Ovary (tissue), 10 donors: ENCODE measurements at places on chromosomes 2 and 18.

- DNase-seq = no peak
These were observed 4.8 kb downstream of the DHRS9 start for GRCh38 chr2:169073963-169074751.

GRCh38 chr2:16290311-16291020 is 350.1 kb downstream of the MYCN start:
- DNase-seq = no peak

DNA sequence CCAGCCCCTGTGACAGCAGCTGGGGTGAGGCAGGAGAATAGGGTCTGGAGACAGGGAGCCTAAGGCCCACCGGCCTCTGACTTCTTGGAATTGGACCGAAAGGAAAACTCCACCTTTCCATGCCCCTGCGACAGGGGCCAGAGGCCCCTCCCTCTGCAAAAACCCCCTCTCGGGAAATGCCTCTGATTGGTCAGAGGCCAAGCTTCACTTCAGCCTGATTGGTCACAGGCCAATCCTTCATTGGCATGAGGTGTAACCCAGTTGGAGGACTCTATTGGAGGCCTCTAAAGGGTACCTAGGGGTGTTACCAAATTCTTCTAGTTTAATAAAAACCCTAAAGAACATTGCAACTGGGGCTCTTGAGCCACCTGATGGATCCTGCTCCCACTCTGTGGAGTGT is 5.7 kb upstream of the ACKR3 start:
- DNase-seq = no peak

- DNase-seq = no peak
These were observed 27.9 kb downstream of the PSD4 start for GRCh38 chr2:113201496-113202304.

DNA sequence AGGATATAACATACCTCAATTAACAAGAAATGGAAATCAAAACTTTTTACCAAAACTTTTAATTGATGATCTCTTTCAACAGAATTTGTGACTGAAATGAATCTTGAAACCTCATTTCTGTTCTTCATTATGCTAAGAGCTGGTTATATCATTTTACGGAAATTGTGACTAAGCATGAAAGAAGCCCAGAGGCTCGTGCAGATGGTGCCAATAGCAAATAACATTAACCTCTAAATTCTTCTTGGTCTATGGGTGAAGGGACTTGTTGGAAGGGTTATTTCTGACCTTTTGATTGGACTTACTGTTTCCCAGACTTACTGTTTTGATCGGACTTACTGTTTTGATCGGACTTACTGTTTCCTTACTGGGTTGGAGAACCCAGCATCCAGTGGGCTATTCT is 435.6 kb downstream of the TDRD15 start:
- DNase-seq = no peak

DNA sequence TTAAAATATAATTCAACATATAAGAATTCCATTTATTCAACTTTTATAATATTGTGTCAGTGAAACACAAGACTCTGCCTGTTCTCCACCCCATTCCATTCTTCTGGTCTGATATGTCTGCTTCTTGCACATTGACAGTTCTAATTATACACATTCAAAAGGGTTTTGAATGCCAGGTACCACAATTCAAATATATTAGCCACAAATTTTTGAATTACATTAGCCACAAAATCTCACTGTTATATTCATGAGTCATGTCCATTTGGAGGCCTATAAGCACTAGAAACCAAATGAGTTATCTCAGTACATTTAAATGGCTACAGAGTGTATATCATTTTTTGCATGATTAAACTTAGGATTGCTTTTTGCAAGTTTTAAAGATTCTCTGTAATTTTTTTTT is 72.1 kb downstream of the CCDC150 start:
- no peak for DNase-seq

DNA sequence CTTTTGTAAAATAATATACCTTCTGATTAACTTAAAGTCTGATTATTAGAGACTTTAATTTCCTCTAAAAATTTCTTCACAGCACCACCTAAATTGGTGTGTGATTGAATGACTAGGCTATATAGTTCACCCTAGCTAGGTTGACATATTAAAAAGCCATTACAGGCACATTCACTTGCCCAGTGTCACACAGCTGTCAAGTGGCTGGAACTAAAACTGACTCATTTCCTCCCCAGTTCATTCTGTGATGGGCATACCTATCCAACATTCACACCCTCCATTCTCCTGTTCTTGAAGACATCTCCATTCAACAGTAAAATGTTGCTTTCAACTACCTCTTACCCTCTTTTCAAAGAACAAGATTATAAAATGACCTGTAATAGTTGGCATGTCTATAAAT is 334.5 kb downstream of the ARHGAP15 start:
- DNase-seq = no peak

DNA sequence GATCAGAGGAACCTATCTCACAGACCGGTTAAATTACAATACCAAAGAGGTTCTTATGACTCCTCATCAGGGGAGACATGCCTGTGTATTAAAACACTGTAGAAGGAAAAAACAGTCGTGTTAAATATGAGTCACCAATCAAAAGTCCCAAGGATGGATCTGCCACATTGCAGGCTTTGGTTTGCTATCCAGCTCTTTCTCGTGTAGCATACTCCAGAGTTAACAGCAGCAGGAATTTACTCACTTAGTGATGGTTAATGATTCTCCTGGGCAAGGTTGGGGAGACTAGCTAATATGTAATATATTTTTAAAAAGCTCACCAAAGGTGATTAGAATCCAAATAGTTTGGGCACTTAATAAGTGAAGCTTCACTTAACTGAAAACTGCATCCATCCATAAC is 109.7 kb downstream of the MBD5 start:
- DNase-seq = no peak

GRCh38 chr18:35415511-35416073 is 38.5 kb upstream of the ZNF396 start:
- DNase-seq = no peak

GRCh38 chr2:67669168-67669567 is 272.0 kb downstream of the ETAA1 start:
- DNase-seq = no peak

- no peak for DNase-seq
These were observed 316.8 kb downstream of the DCDC2C start for GRCh38 chr2:4020153-4020552.

- DNase-seq = no peak
These were observed 165.6 kb downstream of the MYO1B start for GRCh38 chr2:191410646-191411436.

- no peak for DNase-seq
These were observed 195.7 kb upstream of the GALNT5 start for GRCh38 chr2:157061799-157062198.

- no peak for DNase-seq
These were observed 401.6 kb downstream of the SLC4A3 start for GRCh38 chr2:220029013-220029412.

DNA sequence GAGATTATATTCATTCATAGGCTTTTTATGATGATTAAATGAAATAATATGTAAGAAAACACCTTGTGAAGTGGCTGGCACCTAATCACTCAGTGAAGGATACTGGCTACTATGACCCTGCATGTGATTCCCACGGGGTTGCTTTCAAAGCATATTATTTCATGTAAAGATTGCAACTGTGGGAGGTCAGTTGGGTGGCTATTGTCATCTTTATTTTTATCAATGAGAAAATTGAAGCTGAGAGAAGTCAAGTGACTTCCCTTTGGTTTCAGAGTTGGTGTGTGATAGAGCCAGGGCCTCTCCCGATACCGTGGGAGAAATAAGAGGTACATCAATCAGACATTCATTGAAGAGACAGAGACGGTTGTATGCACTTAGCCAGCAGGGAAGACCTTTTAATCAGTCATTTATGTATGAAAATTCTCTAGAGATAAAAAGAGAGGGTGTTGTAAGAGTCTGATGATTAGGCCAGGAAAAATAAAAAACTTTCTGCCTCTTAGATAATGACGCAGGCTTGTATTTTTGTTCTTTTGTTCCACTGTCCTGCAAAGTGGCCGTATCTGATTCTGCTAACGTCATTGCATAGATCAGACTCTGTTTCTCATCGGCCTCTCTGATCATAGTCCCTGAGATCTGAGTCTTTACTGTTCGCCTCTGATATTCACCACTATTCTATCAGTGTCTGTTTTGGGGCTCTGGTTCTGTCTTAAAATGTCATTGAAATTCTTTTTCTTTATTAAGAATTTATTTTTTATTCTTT is 50.5 kb downstream of the QPCT start:
- no peak for DNase-seq
